Right ventricle myocardium superior (tissue), 1 donor: ENCODE measurements at places on chromosomes 3 and 15.

- DNase-seq, result no peak
Measured at GRCh38 chr3:113663761-113664160, 32.7 kb downstream of the USF3 start.

DNA sequence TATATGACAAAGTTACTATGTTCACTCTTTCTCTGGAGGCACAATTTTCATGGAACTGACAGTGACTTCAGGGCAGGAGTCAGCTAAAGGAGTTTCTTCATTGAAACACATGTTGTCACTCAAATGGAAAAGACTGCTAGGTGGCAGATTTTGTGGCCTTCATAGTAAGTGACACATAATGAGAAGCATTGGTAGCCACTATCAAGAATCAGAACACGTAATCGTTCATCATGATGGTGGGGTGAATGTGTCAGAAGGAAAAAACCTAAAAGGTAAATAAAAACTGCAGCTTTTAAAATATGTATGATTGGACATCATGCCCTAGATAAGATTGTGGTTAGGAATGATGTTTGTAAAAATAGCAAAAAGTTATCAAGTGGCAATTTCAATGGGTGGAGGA, 1491.0 kb downstream of the SI start:
- no peak for DNase-seq

DNA sequence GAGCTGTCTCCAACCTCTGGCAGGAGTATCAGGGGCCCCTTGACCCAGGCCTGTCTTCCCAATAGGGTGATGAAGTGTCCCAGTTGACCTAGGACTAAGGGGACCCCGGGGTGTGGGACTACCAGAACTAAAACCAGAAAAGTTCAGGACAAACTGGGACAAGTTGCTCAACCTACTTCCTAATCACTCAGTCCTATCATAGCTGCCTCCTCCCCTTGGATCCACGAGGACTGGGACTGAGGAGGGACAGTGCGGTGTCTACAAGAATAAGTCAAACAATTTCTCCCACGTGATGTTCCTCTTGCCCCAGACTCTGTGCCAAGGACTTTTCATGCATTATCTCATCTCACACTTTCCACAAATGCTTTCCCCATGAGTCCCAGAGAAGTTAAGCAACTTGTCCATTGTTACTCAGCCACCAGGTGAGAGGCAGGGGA, 49.4 kb upstream of the SLCO2A1 start:
- no peak for DNase-seq

DNA sequence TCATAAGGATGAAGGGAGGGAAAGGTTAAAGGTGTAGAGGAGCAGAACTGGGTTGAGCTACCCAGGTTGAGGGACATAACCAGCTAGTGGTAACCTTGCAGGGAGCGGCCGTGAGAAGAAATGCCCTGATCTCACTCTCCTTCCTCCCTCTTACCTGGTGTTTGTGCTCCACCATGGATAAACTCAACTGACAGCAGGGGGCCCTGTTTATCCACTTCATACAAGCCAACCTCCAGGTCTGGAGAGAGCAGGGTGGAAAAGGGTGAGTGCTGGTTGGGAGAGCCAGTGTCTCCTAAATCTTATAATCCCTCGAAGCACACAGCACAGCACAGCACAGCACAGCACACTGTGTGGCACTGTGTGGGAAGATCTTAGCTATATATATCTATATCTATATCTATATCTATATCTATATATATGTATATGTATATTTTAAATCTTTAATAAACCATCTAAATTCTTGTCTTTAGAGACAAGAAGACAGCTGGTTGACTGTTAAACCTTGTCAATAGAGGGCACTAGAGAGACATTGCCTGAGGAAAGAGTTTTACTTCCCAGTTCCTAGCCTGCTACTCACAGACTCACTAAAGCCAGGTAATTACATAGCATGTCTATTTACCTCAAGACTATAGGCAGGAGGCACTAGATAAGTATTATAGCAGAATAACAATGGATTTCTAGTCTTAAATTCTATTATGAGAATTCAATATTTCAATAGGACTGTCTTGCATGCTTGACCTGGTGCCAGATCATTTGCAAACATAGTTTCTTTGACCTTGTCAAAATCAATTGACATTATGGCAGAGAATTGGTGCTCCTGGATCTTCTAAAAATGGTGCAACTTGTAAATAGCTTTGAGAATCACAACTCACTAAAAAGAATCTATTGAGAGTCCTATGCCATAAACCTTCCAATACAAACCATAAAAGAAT, 21.7 kb upstream of the FMN1 start:
- no peak for DNase-seq
